Neural progenitor cell (in vitro differentiated cells): ENCODE measurements at places on chromosomes 3 and 15. TPM values are rescaled to one million over a fixed set of nuclear protein-coding genes. Genes with fewer than 3 reads are reported as not detected.

The NRG4 gene
- 0.06 and 0.36 TPM in 2 replicates for total RNA-seq

The PLIN1 gene
- total RNA-seq, result 0.07 and 0.15 TPM in 2 replicates

The RLBP1 gene
- 1.3 and 2.6 TPM in 2 replicates for total RNA-seq

The WDR93 gene
- total RNA-seq, result 0.51 and 0.62 TPM in 2 replicates

GRCh38 chr15:40448354-40448753 is 7.6 kb downstream of the BAHD1 start:
- no peak overlapping the region for H3K27ac ChIP-seq
- no peaks in the 10 kb centered on the region for H3K36me3 ChIP-seq
- peaks cover 43% of the 10 kb centered on the region for H3K4me1 ChIP-seq
- DNase-seq, result no peak

GRCh38 chr15:66400351-66400774 is 13.7 kb downstream of the MAP2K1 start:
- no peak overlapping the region for H3K4me3 ChIP-seq
- H3K36me3 ChIP-seq, result no peaks in the 10 kb centered on the region
- peaks cover 40% of the 10 kb centered on the region for H3K4me1 ChIP-seq
- DNase-seq, result no peak
- peak overlapping the region; percentile 32 for H3K27ac ChIP-seq

- no peak overlapping the region for H3K27ac ChIP-seq
- no peak overlapping the region for H3K4me3 ChIP-seq
- no peak for DNase-seq
- no peaks in the 10 kb centered on the region for H3K27me3 ChIP-seq
These were observed 301.4 kb upstream of the DNAJC19 start for GRCh38 chr3:181290941-181291340.

DNA sequence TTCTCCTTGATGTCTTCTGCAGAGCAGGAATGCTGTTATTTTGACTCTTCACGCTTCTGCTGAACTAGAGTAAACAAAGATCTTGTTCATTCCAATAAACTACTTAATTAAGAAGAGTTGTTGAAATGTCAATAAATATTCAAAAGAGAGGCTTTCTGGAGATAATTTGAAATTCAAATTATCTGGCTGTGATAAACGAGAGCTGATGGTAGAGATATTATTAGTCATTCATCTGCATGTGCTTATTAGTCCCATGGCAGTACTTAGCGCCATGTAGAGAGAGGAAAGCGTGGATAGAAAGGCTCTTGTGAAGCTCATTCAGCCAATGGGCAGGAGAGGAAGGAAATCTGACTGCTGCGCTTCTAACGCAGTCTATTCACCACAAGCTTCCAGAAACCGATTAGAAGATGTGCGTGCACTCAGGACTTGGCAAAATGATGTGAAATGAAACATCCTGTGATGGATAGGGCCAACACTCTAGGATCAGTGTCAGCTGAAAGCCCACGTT is 251.1 kb downstream of the GABRB3 start:
- no peak overlapping the region for H3K27ac ChIP-seq
- no peaks in the 10 kb centered on the region for H3K4me1 ChIP-seq
- no peak for DNase-seq
- no peak overlapping the region for H3K4me3 ChIP-seq
- H3K27me3 ChIP-seq, result no peaks in the 10 kb centered on the region

GRCh38 chr3:143203848-143204247 is 84.3 kb downstream of the CHST2 start:
- no peak overlapping the region for H3K27ac ChIP-seq
- no peak overlapping the region for H3K4me3 ChIP-seq
- H3K4me1 ChIP-seq, result peaks cover 40% of the 10 kb centered on the region
- DNase-seq, result no peak

- peaks cover 8% of the 10 kb centered on the region for H3K4me1 ChIP-seq
- DNase-seq, result no peak
- no peak overlapping the region for H3K27ac ChIP-seq
- no peak overlapping the region for H3K4me3 ChIP-seq
- no peaks in the 10 kb centered on the region for H3K36me3 ChIP-seq
These were observed 35.8 kb upstream of the ATOSA start for GRCh38 chr15:52714968-52715367.

DNA sequence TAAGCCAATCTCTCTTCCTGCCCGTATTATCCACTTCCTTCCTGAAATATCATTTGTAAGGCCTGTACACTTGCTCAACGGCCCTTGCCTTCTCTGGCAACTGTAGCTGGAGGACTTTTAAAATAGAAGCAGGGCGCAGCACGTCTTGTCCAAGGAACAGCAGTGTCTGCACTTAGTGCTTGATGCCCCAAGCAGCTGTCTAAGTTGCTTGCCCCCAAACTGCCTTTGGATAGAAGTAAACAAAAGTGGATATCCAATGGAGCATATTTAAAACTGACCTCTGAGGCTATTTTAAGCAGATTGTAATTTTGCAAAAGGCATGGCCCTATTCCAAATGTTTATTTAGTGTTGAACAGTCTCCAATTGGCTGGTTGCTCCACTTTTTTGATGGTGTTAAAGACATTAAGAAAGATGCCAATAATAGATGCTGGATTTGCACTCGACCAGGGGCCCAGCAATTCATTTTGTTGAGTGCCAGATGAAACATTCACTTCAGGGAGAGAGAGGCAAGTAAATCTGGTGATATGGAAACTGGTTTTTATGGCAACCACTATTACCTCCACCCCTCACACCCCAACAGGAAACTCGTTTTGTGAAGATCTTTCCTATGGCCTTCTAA is 526.8 kb upstream of the TBL1XR1 start:
- no peak overlapping the region for H3K27ac ChIP-seq
- no peaks in the 10 kb centered on the region for H3K27me3 ChIP-seq
- H3K4me1 ChIP-seq, result peaks cover 7% of the 10 kb centered on the region
- no peak overlapping the region for H3K4me3 ChIP-seq
- DNase-seq, result no peak

DNA sequence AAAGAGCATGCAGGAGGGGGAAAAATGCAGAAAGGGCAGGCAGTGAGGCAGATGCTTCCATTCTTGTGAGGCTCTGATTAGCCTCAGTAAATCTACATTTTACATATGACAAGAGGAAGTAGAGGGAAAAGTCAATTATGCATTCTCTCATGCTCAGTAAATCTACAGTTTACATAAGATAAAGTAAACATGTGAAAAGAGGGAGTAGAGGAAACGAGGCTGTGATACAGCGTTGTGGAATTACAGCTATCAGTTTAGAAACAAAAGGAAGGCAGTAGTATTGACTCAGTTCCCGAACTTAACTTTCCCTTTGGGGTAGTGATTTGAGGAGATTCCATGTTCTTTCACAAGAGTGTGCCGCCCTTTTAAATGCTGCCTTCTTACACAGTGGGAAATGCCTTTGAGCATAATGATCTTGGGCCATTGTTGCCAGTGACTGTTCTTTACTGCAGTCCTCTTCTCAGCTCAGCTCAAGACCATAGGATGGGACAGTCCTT is 39.3 kb downstream of the OSTN start:
- H3K27me3 ChIP-seq, result no peaks in the 10 kb centered on the region
- no peaks in the 10 kb centered on the region for H3K36me3 ChIP-seq
- no peak overlapping the region for H3K27ac ChIP-seq
- H3K4me1 ChIP-seq, result peaks cover 9% of the 10 kb centered on the region

DNA sequence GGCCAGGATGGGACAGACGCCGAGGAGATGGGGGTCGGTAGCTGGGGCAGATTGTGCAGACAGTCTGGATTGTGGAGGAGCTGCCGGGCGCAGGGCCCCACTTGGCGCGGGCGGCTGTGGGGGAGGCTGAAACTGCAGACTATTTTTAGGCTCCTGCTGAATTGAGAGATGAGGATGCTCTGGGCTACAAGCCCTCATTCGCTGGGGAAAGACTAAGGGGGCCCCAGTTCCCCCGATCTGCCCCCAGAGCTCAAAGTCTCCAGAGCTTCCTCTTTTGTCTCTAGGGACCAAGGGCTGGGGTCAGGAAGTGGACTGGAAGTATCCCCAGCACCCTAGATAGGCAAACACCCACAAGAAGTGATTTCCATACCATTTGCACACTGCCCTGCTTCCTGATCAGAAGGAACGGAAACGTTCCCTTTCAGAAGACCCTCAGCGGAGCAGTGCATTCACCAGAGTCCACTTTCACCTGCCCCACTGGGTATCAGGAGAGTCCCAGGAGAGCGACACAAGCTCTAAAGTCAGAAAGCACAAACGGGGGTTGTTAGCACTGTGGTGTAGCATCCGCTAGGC is 29.7 kb downstream of the SEMA7A start:
- peaks cover 19% of the 10 kb centered on the region for H3K4me1 ChIP-seq
- H3K36me3 ChIP-seq, result no peaks in the 10 kb centered on the region
- H3K4me3 ChIP-seq, result no peak overlapping the region

- H3K4me1 ChIP-seq, result no peaks in the 10 kb centered on the region
- DNase-seq, result peak; percentile 47
- H3K4me3 ChIP-seq, result no peak overlapping the region
- no peak overlapping the region for H3K27ac ChIP-seq
- H3K36me3 ChIP-seq, result no peaks in the 10 kb centered on the region
- no peaks in the 10 kb centered on the region for H3K27me3 ChIP-seq
These were observed 270.9 kb downstream of the RPLP1 start for GRCh38 chr15:69723404-69724096.

- H3K27me3 ChIP-seq, result no peaks in the 10 kb centered on the region
- no peaks in the 10 kb centered on the region for H3K4me1 ChIP-seq
These were observed 215.7 kb downstream of the POLQ start for GRCh38 chr3:121330118-121330517.

GRCh38 chr3:64405211-64405835 is 180.1 kb upstream of the PRICKLE2 start:
- H3K4me3 ChIP-seq, result no peak overlapping the region
- H3K4me1 ChIP-seq, result peaks cover 9% of the 10 kb centered on the region
- H3K27me3 ChIP-seq, result no peaks in the 10 kb centered on the region
- no peaks in the 10 kb centered on the region for H3K36me3 ChIP-seq
- no peak overlapping the region for H3K27ac ChIP-seq

GRCh38 chr3:31981206-31982181 is at the start of the genes OSBPL10 and ZNF860:
TSS of gene OSBPL10 (minus strand) at chr3:31981262. CDS start at chr3:31981179, 83 bp downstream.
TSS of gene ZNF860 (plus strand) at chr3:31981750. CDS start at chr3:31989080, 7,330 bp downstream.
- no peak within 1 kb of the TSS for H3K27ac ChIP-seq
- H3K36me3 ChIP-seq, result no peaks in the 10 kb centered on the region
- H3K27me3 ChIP-seq, result peaks cover 34% of the 10 kb centered on the region
- peak; percentile 75 for DNase-seq

DNA sequence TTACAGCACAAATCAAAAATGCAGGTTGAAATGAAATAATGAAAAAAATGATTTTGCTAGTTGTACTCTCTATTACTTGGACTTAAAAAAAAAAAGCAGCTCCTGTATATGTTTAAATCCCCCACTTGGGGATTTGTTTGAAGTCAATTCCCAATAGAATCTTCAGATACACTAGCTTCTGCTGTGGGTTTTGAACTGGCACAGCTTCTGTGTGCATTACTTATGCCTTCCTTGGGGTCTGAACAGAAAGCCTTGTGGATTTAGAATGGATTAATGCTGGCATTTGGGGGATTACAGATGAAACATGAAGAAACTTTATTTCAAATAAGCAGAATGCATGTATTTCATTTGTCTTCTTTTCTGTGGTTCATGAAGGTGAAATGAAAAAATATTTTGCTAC is 513.2 kb upstream of the TBL1XR1 start:
- DNase-seq, result no peak
- no peaks in the 10 kb centered on the region for H3K4me1 ChIP-seq
- H3K27me3 ChIP-seq, result no peaks in the 10 kb centered on the region
- H3K36me3 ChIP-seq, result no peaks in the 10 kb centered on the region
- H3K4me3 ChIP-seq, result no peak overlapping the region
- no peak overlapping the region for H3K27ac ChIP-seq

DNA sequence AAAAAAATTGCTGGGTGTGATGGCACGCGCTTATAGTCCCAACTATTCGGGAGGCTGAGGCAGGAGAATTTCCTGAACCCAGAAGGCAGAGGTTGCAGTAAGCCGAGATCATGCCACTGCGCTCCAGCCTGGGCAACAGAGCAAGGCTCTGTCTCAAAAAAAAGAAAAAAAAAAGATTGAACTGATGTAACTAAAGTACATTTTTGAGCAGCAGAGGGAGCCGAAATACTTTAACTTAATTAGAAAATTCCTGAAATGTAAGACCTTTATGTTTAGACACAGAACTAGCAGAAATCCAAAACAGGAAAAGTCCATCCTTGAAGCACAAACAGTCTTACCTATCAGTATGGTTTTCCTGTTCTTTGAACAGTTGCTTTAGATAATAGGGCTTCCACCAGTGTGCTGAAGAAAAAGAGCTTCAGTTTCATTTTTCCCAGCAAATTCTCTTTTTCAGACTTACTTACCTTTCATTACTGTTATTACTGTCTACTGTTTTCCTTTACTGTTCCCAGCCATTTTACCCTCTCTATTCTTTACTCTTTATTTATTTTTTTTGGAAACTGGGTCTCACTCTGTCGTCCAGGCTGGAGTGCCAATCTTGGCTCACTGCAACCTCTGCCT is 33.4 kb upstream of the ZNF609 start:
- no peak overlapping the region for H3K4me3 ChIP-seq
- H3K4me1 ChIP-seq, result peaks cover 17% of the 10 kb centered on the region
- peak; percentile 38 for DNase-seq
- H3K27me3 ChIP-seq, result no peaks in the 10 kb centered on the region
- no peak overlapping the region for H3K27ac ChIP-seq
- no peaks in the 10 kb centered on the region for H3K36me3 ChIP-seq

DNA sequence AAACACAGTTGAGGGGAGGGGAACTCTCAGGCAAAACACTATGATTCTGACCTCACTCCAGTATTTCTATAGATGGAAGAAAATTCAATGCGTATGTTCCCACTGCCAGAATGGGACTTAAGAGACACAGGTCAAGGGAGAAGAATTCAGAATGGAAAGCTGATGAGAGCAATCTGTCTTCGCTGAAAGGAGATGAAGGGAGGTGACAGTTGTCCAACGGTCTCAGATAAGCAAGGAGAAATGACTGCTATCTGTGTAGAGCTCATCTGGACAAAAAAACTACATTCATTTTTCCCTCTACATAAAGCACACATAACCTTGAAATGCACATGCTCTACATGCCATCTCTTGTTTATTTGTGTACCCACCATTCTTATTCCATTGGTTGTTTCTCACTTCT is 405.1 kb downstream of the LSAMP start:
- H3K4me1 ChIP-seq, result peaks cover 3% of the 10 kb centered on the region
- H3K27me3 ChIP-seq, result no peaks in the 10 kb centered on the region
- no peak for DNase-seq
- no peaks in the 10 kb centered on the region for H3K36me3 ChIP-seq
- no peak overlapping the region for H3K4me3 ChIP-seq
